Activated CD8-positive, alpha-beta memory T cell treated with anti-CD3 and anti-CD28 coated beads for 1 hour (primary cell): ENCODE measurements at places on chromosomes 12 and 14.

DNA sequence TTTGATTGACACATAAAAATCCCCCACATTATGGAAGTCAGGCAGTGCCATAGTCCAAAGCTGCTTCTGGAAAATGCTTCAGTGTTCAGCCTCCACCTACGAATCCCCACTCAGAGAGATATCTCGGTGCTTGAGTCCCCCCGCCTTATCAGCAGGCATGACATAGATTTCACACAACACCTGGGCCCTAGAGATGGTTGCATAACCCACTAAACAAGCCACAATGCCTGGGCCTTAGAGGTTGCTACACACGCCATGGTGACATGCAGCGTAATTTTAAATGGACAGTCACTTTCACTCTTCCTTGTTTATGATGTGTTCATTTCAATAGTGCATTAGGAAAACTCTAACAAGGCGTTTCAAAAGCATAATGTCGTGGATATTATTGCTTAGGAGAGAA, 38.0 kb downstream of the CCDC60 start:
- DNase-seq = no peak

DNA sequence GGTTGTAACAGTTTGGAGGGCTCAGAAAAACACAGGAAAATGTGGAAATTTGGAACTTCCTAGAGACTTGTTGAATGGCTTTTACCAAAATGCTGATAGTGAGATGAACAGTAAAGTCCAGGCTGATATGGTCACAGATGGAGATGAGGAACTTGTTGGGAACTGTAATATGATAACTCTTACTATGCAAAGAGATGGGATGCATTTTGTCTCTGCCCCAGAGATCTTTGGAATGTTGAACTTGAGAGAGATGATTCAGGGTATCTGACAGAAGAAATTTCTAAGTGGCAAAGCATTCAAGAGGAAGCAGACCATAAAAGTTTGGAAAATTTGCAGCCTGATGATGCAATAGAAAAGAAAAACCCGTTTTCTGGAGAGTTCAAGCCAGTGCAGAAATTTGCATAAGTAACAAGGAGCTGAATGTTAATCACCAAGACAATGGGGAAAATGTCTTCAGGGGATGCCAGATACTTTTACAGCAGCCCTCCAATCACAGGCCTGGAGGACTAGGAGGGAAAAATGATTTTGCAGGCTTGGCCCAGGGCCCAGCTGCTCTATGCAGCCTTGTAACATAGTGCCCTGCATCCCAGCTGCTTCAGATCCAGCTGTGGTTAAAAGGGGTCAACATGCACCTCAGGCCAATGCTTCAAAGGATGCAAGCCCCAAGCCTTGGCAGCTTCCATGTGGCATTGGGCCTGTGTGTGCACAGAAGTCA, 572.7 kb upstream of the ATP2B1 start:
- DNase-seq = no peak

DNA sequence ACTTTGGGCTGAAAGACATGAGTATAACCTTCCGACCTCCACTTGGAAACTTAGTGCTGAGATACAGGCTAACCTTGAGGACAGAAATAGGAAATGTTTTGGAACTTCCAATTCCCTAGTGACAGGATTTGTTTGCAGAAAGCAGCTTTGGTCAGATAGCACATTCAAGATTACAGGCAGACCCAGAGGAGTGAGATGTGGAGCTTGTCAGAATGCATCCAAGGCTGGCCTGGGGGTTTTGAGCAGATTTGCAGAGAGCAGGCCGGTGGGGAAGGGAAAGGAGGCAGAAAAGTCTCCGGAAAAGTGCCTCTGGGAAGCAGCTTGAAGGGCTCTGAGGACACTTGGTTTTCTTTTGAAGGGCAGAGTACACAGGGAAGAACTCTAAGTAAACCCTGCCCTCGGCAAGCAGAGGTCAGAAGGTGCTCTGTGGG, 180.3 kb downstream of the ETV6 start:
- DNase-seq = no peak

DNA sequence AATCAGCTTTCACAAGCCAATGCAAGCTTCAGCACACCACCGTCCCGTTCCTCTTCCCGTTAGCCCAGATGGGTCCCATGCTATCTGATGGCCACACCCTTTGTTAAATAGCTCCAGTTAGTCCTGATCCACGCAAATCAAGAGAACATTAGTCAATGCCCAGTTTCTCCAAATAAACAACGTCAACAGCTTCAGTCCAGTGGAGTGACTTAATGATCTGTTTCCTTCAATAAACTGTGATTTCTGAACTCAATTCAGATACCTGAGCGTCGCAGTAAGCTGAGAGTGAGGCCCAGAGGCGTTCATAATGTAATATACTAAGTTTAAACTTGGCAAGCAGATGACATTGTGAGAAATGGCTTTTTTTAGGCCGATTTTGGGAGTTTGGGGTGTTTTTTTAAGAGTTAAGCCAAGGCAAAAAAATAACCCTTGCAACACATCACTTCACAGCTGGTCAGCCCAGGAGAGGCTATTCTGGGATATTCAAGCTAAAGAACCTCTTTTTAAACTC, 112.3 kb downstream of the ZFP36L1 start:
- no peak for DNase-seq
